ENCODE measurements at places on chromosomes 5 and 9.

DNA sequence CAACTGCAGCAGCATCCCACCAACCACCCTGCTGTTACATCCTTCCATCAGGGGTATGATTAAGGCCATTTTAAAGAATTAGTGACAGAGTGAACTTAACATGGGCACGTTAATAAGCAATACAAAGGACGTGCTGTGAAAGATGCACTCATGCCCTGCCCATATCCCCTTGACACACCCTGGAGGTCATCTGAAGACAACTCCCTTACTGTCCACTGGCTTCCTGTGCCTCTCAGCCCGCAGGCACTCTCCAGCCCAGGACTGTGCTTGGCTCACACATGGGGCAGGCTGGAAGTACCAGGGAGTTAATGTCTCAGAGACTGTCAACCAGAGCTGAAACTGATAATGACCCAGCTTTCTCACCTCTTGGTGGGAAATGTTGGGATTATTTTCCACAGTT is 81.8 kb downstream of the TRIM36 start:
- DNase-seq: no peak

- peak; percentile 13 for DNase-seq
Observed at GRCh38 chr5:4906786-4907185, 233.3 kb upstream of the ADAMTS16 start.

DNA sequence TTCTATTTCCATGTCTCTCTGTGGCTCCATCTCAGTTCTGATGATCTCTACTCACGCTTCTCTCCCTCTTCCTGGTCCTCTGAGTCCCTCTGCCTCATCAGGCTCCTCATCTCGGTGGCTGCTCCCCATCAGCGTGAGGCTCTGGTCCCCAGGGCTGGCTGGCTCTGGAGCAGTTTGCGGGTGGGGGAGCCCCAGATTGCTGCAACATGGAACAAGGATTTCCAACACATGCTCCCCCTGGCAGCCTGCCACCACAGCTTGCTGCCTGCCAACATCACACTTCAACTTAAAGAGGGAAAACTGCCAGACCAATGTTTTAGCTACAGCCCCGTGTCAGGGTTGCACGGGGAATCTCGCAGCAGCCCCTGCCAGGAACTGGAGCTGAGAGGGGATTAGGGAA is 77.2 kb upstream of the NEK6 start:
- no peak for DNase-seq

- DNase-seq: no peak
Observed at GRCh38 chr5:173202266-173202875, 32.6 kb downstream of the NKX2-5 start.

GRCh38 chr5:97576956-97577355 is 393.9 kb upstream of the RIOK2 start:
- DNase-seq: no peak

DNA sequence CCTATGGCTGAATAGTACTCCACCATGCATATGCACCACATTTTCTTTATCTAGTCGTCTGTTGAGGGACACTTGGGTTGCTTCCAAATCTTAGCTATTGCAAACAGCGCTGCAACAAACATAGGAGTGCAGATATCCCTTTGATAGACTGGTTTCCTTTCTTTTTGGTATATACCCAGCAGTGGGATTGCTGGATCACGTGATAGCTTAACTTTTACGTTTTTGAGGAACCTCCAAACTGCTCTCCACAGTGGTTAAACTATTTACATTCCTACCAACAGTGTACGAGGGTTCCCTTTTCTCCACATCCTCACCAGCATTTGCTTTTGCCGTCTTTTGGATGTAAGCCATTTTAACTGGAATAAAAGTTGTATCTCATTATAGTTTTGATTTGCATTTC is 142.6 kb downstream of the TARS1 start:
- DNase-seq: no peak

- DNase-seq: no peak
Observed at GRCh38 chr5:36841677-36842076, 34.9 kb upstream of the NIPBL start.

DNA sequence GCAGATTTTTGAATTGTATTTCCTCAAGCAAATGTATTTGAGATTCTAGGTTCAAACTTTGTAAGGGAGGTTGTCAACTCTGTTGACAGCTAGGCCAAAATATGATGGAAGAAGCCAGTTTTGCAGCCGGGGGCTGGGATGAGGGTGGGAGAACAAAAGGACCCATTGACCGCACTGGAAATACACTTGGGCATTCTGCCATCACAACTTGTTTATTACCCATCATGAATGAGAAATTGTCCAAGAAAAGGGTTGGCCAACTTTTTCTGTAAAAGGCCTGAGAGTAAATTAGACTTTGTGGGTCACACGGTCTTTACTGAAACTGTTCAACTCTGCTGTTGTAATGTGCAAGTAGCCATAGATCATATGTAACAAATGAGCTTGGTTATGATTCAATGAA is 221.3 kb upstream of the KLF9 start:
- no peak for DNase-seq

- DNase-seq: no peak
Observed at GRCh38 chr9:137295238-137295811, 6.7 kb downstream of the NRARP start.

- DNase-seq: no peak
Observed at GRCh38 chr5:171445644-171446516, 26.4 kb downstream of the FGF18 start.

DNA sequence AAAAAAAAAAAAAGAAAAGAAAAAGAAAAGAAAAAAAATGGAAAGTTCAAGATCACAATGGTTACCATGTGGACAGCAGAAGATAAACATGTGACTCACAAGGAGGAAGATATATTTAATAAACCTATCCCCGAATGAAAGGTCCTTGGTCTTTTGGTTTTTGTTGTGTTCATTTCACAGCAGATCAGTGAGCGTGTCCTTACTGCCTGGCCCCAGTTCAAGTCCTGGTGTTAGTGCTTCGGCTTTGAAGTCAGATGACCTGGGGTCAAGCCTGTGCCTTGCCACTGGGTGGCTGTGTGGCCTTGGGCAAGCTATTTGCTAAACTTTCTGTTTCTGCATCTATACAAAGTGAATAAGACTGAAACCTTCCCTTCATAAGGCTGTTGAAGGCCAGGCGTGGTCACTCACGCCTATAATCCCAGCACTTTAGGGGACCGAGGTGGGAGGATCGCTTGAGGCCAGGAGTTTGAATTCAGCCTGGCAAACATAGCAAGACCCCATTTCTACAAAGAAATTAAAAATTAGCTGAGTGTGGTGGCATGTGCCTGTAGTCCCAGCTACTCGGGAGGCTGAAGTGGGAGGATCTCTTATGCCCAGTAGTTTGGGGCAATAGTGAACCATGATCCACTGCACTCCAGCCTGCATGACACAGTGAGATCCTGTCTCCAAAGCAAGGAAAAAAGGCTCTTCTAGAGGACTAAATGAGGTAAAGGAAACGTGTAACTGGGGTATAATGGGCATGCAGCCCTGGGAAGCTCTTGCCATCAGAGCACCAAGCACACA is 94.5 kb upstream of the SPATA31D4 start:
- no peak for DNase-seq

GRCh38 chr5:66628561-66628960 is 32.4 kb downstream of the MAST4 start:
- DNase-seq: no peak

Data from cerebellar nuclear complex (tissue), 1 donor.